ENCODE measurements at places on chromosomes 11 and 22. TPM values are rescaled to one million over a fixed set of nuclear protein-coding genes. Genes with fewer than 3 reads are reported as not detected.

- DNase-seq: no peak
- no peak overlapping the region for H3K4me3 ChIP-seq
- H3K27ac ChIP-seq: no peak overlapping the region
- no peaks in the 10 kb centered on the region for H3K27me3 ChIP-seq
Measured at GRCh38 chr11:80086496-80087055, 645.7 kb upstream of the TENM4 start.

DNA sequence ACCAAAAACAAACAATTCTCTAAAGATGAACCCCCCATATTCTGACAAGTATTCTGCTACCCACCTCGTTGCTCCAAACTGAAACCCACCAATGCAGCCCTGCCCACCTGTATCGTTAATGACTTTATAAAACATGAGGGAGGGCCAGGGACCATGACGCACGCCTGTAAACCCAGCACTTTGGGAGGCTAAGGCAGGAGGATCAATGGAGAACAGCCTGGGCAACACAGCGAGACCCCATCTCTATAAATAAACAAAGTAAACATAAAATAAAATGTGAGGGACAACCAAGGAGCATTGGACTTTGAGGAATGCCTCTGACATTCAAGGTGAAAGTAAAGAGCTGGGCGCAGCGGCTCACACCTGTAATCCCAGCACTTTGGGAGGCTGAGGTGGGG is 39.8 kb upstream of the ATXN10 start:
- DNase-seq: peak; percentile 17
- H3K27ac ChIP-seq: no peak overlapping the region
- peaks cover 6% of the 10 kb centered on the region for H3K4me1 ChIP-seq
- H3K4me3 ChIP-seq: no peak overlapping the region

- no peak for DNase-seq
- H3K27ac ChIP-seq: peak overlapping the region; percentile 82
- no peak overlapping the region for H3K4me3 ChIP-seq
- peaks cover 25% of the 10 kb centered on the region for H3K36me3 ChIP-seq
Measured at GRCh38 chr11:33062137-33062536, 22.8 kb downstream of the TCP11L1 start.

C11orf86 gene
- total RNA-seq: not detected

GRCh38 chr11:13119941-13120520 is 110.9 kb downstream of the RASSF10 start:
- H3K4me1 ChIP-seq: no peaks in the 10 kb centered on the region
- H3K4me3 ChIP-seq: no peak overlapping the region
- no peak for DNase-seq
- H3K27ac ChIP-seq: no peak overlapping the region
- no peaks in the 10 kb centered on the region for H3K36me3 ChIP-seq
- H3K27me3 ChIP-seq: no peaks in the 10 kb centered on the region

GLYAT gene
- not detected for total RNA-seq

- peaks cover 2% of the 10 kb centered on the region for H3K4me1 ChIP-seq
- H3K27me3 ChIP-seq: no peaks in the 10 kb centered on the region
- H3K36me3 ChIP-seq: no peaks in the 10 kb centered on the region
- H3K4me3 ChIP-seq: peak overlapping the region; percentile 83
- DNase-seq: no peak
Measured at GRCh38 chr11:11843211-11843621, 1.4 kb downstream of the USP47 start.

DNA sequence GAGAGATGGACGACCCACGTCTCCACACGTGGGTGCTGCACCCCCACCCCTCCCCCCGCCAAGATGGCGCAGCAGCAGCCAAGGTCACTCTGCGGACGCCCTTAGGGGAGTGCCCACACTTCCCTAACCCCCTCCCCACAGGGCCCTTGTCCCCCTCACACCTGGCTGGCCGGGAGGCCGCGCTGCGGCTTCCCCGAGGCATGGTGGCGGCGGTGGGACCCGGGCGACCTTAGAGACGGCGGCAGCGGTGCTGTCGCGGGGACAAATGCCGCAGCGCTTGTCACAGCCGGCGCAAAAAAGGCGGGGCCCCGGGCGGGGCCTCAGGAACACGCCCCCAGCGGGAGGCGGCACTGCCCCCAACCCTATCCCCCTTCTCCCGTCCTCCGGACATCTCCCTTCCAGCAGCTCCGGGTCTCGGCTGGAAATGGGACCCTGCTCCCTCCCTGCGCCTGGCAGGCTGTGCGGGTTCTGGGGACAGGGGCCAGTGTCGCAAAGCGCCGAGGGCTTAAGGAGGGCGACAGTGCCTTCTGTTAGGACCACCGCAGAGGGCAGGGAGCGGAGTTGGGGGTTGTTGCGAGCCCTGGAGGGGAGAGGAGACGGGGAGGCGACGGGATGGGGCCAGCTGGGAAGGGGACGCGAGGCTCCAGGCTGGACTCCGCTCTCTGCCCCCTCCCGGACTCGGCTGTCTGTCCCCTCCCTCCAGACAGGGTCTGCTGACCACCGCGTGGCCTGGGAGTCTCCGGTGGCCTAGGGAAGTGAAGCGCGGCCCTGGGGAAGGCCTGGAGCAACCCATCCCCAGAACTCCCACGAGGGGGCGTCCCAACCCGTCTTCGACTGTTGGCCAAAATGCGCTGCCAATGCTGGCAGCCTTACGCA is at the start of gene CHCHD10:
TSS of gene CHCHD10 (minus strand) at position 300 of the 876 bp plus-strand sequence. CDS start at position 202, 98 bp downstream.
- H3K4me1 ChIP-seq: peaks cover 76% of the 10 kb centered on the region
- H3K4me3 ChIP-seq: peak within 1 kb of the TSS; percentile 66
- peak; percentile 92 for DNase-seq
- peak within 1 kb of the TSS; percentile 89 for H3K27ac ChIP-seq

SLC25A45 gene
- total RNA-seq: 6.6 TPM

B3GAT1 gene
- total RNA-seq: 0.16 TPM

CABP4 gene
- 0.71 TPM for total RNA-seq

- peaks cover 9% of the 10 kb centered on the region for H3K4me1 ChIP-seq
- H3K27me3 ChIP-seq: no peaks in the 10 kb centered on the region
- no peak for DNase-seq
- no peak overlapping the region for H3K4me3 ChIP-seq
- no peaks in the 10 kb centered on the region for H3K36me3 ChIP-seq
- H3K27ac ChIP-seq: no peak overlapping the region
Measured at GRCh38 chr11:125388611-125389010, 107.5 kb downstream of the FEZ1 start.

DNA sequence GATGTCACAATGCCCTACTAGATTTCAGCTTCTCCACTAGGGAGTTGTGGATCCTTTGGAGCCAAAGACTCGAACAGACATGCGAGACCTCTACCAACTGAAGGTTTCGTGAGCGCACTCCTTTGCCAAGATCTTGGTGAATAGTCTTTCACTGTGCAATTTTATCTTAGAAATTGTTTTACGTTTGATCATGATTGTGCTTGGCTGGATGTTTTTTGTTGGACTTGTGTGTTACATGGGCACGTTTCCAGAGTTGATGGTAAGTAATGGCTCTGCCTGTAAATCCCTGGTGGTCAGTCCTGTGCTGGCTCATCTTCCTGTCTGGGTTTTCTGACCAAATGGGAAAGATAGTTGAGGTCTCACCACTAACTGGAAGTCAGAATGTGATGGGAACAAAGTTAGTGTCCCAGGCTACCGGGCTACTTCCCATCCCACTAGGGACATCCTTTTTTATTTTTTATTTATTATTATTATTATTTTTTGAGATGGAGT is at the start of gene MISFA:
TSS of gene MISFA (plus strand) at position 51 of the 492 bp plus-strand sequence. CDS start at position 191, 140 bp downstream.
- DNase-seq: no peak
- no peaks in the 10 kb centered on the region for H3K36me3 ChIP-seq
- H3K27ac ChIP-seq: no peak within 1 kb of the TSS
- no peaks in the 10 kb centered on the region for H3K4me1 ChIP-seq
- no peaks in the 10 kb centered on the region for H3K27me3 ChIP-seq
- no peak within 1 kb of the TSS for H3K4me3 ChIP-seq

DNA sequence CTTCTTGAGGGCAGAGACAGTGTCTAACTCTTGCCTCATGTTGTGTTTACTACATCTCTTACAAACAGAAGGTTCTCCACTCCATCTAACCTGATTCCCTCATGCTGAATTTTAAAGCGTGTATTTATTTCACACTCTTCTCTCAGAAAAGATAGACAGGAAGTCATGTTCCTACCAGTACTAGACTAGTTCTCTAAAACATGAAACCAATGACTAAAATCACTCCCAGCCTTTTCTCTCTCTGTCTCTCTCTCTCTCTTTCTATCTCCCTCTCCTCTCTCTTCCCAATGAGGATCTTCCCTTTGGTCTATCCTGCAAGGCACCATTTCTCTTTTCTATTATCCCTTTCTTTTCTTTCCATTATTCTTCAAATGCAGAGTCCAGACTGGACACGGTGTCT is 391.9 kb upstream of the CADM1 start:
- H3K36me3 ChIP-seq: no peaks in the 10 kb centered on the region
- H3K27ac ChIP-seq: no peak overlapping the region
- H3K4me3 ChIP-seq: no peak overlapping the region
- no peaks in the 10 kb centered on the region for H3K4me1 ChIP-seq
- no peak for DNase-seq
- no peaks in the 10 kb centered on the region for H3K27me3 ChIP-seq

DNA sequence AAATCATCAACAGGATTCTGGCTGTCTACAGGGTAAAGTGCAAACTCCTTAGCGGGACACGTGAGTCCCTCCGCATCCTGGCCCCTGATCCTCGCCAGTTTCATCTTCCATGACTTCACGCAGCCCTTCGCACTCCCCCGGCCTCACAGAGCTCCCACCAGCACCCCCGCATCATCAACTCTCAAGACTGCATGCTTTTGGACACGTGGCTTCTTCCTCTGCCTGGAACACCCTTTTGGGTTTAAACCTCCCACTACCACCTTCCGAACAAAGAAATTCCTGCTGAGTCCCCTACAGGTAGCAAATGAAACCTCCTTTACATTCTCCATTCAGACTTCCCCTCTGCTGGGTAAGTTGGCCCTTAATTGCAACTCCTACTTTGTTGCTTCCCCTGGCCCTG is 12.6 kb upstream of the EIF3M start:
- H3K4me1 ChIP-seq: no peaks in the 10 kb centered on the region
- H3K27me3 ChIP-seq: peaks cover 4% of the 10 kb centered on the region
- no peaks in the 10 kb centered on the region for H3K36me3 ChIP-seq

GRCh38 chr11:91717169-91717568 is 507.4 kb upstream of the FAT3 start:
- no peaks in the 10 kb centered on the region for H3K4me1 ChIP-seq
- no peak for DNase-seq
- H3K27ac ChIP-seq: no peak overlapping the region
- no peak overlapping the region for H3K4me3 ChIP-seq
- H3K36me3 ChIP-seq: no peaks in the 10 kb centered on the region
- no peaks in the 10 kb centered on the region for H3K27me3 ChIP-seq

DNA sequence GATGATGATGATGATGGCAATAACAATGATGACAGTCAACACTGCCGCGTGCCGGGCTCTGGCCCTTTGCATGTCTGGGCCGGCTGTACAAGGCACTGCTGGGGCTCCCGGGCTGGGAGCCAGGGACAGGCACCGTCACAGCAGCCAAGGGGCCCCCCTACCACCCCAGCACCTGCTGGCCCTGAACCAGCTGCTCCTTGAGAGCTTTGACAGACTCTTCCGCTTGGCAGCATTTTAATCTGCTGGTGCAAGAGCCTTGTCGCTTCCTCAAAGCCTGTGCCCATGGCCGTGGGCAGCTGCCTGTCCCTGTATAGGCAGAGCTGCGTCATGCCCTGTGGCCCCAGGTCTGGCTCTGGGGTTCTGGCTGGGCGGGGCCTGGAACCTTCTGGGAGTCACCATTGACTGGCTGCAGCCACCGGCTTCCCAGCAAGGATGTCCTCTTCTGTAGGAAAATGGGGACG is 12.9 kb upstream of the MUC6 start:
- H3K36me3 ChIP-seq: no peaks in the 10 kb centered on the region
- H3K4me3 ChIP-seq: no peak overlapping the region
- H3K4me1 ChIP-seq: no peaks in the 10 kb centered on the region
- no peak overlapping the region for H3K27ac ChIP-seq
- peaks cover 56% of the 10 kb centered on the region for H3K27me3 ChIP-seq

GRCh38 chr11:109648804-109649203 is 226.8 kb downstream of the C11orf87 start:
- no peak for DNase-seq
- H3K4me3 ChIP-seq: no peak overlapping the region
- H3K4me1 ChIP-seq: peaks cover 4% of the 10 kb centered on the region
- H3K27ac ChIP-seq: no peak overlapping the region
- no peaks in the 10 kb centered on the region for H3K27me3 ChIP-seq
- no peaks in the 10 kb centered on the region for H3K36me3 ChIP-seq

NUMA1 gene
- 260 TPM for total RNA-seq

AQP11 gene
- not detected for total RNA-seq

GRCh38 chr11:84905411-84905810 is 721.7 kb downstream of the DLG2 start:
- H3K4me1 ChIP-seq: no peaks in the 10 kb centered on the region
- no peaks in the 10 kb centered on the region for H3K36me3 ChIP-seq
- no peak overlapping the region for H3K27ac ChIP-seq
- H3K4me3 ChIP-seq: no peak overlapping the region
- no peak for DNase-seq
- no peaks in the 10 kb centered on the region for H3K27me3 ChIP-seq

DNA sequence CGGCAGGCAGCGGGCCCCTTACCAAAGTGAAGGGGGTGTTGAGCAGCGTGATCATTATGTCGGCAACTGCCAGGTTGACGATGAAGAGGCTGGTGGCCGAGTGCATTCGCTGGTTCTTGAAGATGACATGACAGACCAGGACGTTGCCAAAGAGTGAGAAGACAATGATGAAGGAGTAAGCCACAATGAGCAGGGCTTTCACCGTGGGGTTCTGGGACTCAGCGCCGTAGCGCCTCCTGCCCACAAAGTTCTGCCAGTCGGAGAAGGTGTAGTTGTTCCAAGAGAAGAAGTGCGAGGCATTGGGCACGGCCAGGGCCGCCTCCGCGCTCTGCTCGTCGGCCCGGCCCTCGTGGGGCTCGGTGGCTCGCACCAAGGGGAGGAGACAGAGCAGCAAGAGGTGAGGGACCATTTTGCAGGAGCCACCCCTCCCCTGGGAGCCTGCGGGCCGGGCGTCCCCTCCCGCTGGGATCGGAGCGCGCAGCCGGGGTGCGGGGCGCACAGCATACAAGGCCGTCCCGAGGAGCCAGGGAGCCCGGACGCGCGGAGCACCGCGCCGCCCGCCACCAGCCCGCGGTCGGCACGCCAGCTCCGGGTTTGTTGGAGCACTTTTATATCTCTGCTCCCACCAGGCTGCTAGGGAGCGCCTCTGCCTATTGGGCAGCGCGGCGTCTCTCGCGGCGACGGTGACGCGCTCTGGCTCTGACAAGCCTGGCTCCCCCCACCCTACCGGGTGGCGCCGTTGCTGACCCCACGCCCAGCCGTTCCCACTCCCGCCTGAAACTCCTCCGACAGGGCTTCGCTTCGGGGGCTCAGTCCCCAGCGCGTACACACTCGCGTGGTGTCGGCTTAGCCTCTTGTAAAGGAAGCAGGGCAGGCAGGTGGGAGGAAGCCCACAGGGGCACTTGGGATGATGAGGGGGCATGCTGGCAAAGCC is at the start of gene GPR83:
TSS of gene GPR83 (minus strand) at position 581 of the 934 bp plus-strand sequence. CDS start at position 409, 172 bp downstream.
- H3K36me3 ChIP-seq: no peaks in the 10 kb centered on the region
- peak within 1 kb of the TSS; percentile 47 for H3K4me3 ChIP-seq
- no peak for DNase-seq
- H3K27ac ChIP-seq: no peak within 1 kb of the TSS
- H3K4me1 ChIP-seq: peaks cover 11% of the 10 kb centered on the region
- peaks cover 40% of the 10 kb centered on the region for H3K27me3 ChIP-seq
